ENCODE measurements at places on chromosomes 7 and 10.

DNA sequence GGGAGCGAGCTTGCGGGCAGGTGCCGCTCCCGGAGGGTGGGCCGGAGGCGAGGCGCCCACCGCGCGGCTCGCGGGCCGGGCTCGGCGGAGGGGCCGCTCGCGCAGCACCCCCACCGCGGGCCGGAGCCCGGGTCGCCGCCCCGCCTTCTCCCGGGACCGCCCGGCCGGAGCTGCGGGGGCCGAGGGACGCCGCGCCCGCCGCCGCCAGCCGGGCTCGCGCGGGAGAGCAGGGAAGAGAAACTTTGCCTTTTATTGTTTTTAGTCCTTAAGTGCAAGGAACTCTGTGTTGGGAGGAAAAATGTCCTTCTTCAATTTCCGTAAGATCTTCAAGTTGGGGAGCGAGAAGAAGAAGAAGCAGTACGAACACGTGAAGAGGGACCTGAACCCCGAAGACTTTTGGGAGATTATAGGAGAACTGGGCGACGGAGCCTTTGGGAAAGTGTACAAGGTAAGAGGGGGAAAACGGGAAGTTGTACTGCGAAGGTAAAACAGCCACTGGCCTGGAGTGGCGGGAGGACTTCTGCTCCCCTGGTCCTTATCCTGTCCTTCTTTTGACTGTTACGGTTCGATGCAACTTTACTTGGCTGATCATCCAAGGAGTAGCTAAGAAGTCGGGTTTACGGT lies 620 bp downstream of the SLK start:
- no peak for DNase-seq

GRCh38 chr7:92622685-92623084 lies 32.5 kb upstream of the FAM133B start:
- DNase-seq: no peak

DNA sequence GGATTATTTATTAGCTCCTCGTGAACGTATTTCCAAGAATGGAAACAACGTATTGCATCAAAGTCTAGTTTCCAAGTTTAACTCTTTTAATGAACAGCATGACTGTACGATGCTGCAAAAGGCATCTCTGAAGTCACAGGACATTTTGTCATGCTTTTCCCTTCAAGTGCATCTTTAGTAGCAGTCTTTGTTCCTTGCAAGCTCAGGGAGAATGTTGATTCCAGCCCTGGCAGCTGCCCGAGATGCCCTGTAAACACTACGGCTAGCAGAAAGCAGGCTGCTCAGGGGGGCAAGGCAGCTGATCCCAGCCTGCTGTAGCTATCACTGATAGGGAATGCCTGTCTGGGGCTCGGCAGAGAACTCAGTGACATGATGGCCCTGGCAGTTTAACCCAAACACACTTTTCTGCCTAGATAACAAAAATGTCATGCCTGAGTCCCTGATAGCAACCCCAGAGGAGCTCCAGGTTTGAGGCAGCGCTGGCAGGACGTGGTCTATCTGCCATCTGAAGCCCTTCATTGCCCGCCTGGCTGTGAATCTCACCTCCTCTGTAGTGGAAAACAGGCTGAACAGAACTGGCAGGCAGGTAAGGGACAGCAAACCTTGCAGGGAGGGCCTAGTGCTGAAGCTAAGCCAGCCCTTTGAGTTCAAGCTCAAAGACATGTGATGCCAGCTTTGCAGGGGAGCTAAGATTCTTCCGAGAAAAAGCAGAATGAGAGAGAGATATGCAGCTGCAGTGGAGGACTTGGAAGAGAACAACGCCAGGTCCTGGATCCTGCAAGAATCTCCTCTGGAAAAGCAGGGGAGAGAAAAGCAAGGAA lies 264.6 kb downstream of the SNX10 start:
- no peak for DNase-seq

DNA sequence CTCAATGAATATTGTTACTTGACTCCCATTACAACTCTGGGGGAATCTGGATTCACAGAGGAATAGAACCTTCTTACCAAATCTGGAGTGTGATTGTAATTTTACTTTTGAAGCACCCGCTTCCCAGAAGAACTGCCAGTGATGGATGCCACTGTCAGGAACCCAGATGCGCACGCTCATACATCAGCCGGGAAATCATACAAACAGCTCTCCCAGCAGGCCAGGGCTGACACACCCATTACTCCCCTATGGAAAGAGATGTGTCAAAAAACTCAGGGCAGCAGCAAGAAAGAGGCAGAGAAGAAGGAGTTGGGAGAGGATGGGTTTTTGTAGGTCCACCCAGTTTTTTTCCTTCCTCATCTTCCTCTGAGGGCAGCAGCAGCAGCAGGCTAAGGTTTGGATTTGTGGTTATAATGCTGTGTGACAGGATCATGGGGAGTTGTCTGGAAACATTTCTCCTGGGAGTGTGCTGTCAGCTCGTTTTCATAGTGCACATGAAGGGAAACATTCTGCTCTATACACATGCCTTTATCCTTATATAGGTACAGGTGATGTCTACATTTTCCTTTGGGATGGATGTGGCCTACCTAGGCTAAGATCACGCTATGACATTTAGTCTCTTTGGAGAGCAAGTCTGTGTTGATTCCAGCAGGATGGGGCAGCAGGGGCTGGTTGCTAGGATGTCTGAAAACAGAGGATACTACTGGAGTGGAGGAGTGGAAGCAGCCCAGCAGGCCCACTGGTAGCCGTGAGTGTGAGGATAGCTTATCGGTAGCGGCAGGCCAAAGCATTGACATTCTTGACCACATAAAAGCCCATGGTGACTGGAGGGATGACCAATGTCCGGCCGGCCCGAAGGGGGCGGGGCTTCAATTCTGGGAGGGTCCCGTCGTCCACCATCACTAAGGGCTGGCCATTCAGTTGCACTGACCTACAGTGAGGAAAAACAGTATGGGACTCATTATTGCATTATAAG lies 12.4 kb upstream of the HPS1 start:
- no peak for DNase-seq

- no peak for DNase-seq
These were observed 89.7 kb upstream of the IKZF1 start for GRCh38 chr7:50214771-50215170.

DNA sequence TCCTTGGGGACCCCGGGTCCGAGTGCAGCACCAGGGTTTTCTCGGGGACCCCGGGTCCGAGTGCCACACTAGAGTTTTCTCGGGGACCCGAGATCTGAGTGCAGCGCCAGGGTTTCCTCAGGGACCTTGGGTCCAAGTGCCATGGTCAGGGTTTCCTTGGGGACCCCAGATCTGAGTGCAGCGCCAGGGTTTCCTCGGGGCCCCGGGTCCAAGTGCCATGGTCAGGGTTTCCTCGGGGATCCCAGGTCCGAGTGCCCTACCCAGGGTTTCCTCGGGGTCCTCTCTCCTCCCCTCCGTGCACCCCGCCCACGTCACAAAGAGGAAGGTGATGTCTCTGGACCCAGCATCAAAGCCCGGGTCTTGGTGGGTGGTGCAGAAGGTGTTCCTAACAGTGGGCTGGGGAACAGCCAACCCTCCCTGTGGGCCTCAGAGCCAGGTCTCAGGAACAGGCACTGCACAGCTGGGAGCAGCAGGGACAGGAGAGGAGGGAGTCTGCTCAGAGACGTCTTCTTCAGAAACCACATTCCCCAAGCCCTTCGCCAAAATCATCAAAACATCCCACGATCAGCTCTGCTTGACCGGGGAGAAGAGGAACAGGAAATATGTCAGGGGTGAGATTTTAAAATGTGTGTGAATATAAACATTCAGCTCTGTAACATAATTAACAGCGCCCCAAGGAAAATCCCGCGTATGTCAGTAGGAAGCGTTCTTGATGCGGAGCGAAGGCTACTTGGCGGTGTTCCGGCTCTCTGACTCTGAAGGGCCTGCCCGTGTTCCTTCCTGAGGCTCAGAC lies 540.7 kb downstream of the DNAJB6 start:
- no peak for DNase-seq
